NCI-H1930 (cell line): ENCODE measurements at places on chromosomes 5 and 9.
A peak's percentile ranks its signal among the peaks of the same experiment; 100 is the strongest.

- no peak for DNase-seq
Measured at GRCh38 chr5:147327905-147328304, 93.1 kb downstream of the STK32A start.

GRCh38 chr5:61966296-61966955 is 339.6 kb upstream of the KIF2A start:
- DNase-seq = no peak

GRCh38 chr9:128642675-128643245 is 13.9 kb downstream of the DYNC2I2 start:
- DNase-seq = no peak

GRCh38 chr9:72978744-72979143 is 25.9 kb upstream of the ALDH1A1 start:
- no peak for DNase-seq

- DNase-seq = no peak
Measured at GRCh38 chr9:31520301-31521085, 864.0 kb upstream of the ACO1 start.

- no peak for DNase-seq
Measured at GRCh38 chr5:122773619-122774018, 1.3 kb upstream of the SNX2 start.

GRCh38 chr9:84822589-84823233 is 153.2 kb downstream of the NTRK2 start:
- DNase-seq = no peak

DNA sequence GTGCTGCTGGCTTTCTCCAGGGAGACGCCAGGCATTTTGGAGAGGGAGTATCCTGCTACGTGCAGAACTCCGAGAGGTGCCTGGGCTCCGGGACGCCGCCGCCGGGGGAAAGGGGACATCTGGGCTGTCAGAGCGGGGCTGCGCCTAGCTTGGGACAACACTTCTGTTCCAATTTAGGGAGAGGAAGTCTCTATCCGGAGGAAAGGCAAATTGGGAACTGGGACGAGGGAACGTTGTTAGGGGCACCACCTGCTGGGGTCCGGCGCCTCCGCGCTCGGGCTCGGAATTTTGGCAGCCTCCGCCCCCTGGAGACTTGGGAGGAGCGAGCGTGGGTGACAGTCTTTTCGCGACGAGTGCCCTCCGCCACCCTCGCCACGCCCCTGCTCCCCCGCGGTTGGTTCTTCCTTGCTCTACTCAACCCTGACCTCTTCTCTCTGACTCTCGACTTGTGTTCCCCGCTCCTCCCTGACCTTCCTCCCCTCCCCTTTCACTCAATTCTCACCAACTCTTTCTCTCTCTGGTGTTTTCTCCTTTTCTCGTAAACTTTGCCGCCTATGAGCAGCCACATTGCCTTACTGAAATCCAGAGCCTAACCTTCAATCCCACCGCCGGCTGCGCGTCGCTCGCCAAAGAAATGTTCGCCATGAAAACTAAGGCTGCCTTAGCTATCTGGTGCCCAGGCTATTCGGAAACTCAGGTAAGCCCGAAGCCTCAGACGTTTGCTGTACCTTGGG is 1.6 kb downstream of the TSLP start:
- DNase-seq = no peak

DNA sequence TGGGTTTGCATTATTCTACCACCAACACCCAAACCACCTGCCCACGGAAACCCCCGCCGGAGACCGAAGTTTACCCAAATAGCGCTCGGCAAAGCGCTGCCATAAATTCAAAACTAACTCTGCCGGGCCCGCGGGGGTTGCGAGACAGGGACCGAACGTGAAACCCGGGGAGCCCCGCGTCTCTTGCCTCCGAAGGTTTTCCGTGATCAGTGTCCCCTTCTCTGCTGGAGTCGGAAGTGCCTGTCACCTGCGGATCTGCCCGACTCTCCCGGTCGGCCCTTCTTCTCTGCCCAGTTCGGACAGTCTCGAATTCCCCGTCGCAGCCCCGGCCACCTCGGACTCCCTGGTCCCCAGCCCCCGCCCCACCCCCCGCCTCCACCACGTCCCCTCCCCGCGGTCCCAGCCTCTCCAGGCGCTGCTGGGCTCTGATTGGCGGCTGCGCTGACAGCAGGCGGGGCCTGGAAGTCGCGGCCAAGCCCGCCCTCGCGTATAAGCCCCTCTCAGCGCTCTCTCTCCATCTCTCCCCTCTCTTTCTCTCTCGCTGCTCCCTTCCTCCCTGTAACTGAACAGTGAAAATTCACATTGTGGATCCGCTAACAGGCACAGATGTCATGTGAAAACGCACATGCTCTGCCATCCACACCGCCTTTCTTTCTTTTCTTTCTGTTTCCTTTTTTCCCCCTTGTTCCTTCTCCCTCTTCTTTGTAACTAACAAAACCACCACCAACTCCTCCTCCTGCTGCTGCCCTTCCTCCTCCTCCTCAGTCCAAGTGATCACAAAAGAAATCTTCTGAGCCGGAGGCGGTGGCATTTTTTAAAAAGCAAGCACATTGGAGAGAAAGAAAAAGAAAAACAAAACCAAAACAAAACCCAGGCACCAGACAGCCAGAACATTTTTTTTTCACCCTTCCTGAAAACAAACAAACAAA is at the start of gene RORB:
Gene RORB (plus strand): TSS at position 517 of the 929 bp plus-strand sequence. CDS start 642 bp downstream, outside the sequence.
- DNase-seq = peak; percentile 29

GRCh38 chr5:146662229-146662628 is 146.2 kb upstream of the GPR151 start:
- DNase-seq = no peak

GRCh38 chr9:95505072-95505716 is 11.6 kb downstream of the PTCH1 start:
- DNase-seq = no peak

DNA sequence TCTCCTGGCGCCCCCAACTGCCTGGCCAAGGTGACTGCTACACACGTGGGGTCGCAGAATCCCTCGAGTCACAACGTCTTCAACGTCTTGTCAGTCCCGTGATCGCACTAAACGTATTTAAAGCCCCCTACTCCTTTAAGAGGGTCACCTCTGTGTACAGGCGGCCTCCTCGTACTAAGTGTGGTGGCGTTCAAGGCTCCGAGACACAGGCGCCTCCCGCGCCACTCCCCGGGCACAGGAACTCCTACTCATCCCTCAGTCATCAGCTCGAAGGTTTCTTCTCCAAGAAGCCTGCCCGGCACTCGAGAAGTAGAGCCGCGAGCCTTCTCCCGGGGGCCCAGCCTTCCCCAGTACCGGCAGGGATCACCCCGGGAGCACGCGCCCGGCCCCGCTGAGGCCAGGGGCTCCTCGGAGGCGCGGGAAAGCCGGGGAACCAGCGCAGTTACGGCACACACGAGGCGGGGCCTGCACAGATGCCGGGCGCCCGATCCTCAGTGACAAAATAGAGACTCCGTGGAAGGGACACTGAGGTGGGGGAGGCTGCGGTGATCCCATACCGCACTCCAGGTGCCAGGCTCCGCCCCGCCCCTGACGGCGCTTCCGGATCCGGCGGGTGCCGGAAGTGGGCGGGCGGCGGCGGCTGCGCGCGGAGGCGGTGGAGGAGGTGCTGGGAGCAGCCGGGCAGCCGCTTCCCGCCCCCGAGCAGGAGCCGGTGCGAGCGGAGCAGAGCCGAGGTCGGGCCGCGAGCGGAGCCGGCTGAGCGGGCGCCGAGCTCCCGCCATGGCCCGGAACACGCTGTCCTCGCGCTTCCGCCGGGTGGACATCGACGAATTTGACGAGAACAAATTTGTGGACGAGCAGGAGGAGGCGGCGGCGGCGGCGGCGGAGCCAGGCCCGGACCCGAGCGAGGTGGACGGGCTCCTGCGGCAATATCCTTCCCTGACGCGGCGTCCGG is 6.9 kb downstream of the ARPC5L start:
- peak; percentile 48 for DNase-seq

DNA sequence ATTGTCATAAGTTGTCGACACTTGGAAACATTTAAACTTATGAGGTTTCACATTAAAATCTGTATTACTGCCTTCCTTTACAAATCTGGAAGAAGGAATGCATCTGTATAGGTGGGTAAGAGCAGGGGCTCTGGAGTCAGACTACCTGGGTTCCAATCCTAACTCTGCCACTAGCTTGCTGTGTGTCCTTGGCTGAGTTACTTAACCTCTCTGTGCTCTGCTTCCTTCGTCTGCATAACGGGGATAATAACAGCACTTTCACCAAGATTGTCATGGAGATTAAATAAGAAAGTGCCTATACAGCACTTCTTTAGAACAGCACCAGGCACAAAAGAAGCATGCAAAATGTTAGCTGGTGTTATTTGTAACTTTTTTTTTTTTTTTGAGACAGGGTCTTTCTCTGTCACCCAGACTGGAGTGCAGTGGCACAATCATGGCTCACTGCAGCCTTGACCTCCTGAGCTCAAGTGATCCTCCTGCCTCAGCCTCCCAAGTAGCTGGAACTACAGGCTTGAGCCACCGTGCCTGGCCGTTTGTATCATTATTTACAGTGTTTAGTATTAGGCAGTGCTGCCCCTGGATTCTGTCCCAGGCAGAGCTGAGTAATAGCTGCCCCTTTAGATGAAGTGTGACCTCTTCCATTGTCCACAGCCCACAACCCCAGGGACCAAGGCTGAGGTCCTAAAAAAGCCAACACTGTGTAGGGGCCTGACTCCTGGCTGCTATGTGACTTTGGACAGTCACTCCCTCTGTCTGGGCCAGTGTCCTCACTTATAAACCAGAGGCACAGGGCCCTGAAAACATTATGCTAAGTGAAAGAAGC is 25.4 kb upstream of the TTLL11 start:
- no peak for DNase-seq

DNA sequence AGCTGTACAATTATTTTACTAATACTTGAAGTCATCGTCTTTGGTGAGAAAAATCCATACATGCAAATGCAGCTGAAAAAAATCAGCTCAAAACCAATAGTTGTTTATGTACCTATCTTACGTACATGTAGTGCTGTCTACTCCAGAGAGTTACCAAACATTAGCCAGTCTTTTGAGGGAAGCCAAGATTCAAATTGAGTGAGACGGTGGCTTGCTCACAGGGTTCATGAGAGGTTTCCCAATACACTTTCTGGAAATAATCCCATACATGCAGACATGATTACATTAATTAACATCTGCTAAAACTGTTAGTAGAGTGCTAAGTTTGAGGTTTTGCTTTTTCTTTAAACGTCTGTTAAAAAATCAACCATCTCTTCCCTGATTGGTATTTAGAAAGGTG is 2.3 kb downstream of the C9orf72 start:
- DNase-seq = no peak

GRCh38 chr5:65111961-65112658 is 343.4 kb downstream of the CWC27 start:
- no peak for DNase-seq

DNA sequence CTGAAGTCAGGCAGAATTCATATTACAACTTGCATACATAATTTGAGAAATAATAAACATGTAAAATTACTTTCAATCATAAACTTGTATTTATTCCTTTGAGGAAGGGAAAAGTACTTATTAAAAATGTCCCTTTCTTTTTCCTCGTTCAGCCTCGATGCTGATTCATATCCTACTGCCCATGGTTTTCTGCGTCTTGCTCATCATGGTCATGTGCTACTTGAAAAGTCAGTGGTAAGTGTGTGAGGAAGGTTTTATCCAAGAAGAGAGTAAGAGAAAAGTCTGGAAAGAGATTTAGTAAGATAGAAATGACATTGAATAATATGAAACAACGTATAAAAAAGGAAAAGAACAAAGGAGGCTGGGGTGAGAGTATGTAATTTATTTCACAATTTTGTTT is 85.9 kb downstream of the OSMR start:
- no peak for DNase-seq

- no peak for DNase-seq
Measured at GRCh38 chr9:83701769-83702168, 6.0 kb downstream of the UBQLN1 start.

GRCh38 chr5:85602843-85603242 is 1014.9 kb upstream of the COX7C start:
- no peak for DNase-seq

GRCh38 chr9:100452894-100453293 is 20.1 kb upstream of the TMEFF1 start:
- no peak for DNase-seq
